ENCODE measurements at places on chromosomes 7 and 10.

DNA sequence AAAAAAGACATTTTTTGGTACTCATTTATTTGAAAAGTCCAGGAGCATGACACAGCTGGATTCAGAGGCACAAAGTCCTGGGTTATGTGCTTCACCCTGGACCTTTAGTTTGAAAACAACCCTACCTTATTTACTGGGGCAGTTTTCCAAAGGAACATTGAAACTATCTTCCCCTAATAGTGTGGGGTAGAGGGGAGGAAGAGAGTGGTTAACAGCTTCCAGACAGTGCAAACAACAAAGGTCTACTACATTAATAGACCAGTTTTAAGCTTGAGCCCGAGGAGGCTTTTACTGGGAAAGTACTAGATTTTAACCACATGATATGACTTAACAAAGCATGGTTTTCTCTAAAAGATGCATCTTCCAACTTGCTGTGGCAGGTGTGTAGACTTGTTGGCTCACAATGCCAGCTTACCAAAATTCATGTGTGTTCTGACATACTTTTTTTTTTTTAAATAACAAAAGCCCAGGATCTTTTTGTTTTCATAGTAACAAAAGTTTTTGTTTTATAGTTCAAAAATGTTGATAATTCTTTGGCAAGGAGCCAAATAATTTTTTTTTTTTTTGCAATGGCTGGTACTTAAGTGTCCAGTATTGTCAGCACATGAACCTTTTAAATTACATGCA, 1.8 kb downstream of the GSTO1 start:
- DNase-seq, result no peak

DNA sequence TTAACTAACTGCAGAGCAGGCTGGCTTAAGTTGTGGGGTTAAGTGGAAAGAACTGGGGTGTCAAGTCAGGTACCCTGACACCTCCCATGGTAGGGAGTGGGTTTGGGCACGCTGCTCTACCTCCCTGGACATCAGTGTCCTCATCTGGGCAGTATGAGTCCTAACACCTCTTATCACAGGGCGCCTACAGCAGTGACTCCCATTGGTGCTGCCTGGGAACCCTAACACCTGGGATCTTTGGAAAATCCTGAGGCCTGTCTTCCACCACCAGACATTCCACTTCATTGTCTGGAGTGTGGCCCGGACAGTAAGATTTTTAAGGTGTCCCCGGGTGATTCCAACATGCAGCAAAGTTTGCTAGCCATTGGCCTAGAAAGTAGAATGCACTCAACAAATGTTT, 239.1 kb downstream of the SKAP2 start:
- DNase-seq, result peak; percentile 53

DNA sequence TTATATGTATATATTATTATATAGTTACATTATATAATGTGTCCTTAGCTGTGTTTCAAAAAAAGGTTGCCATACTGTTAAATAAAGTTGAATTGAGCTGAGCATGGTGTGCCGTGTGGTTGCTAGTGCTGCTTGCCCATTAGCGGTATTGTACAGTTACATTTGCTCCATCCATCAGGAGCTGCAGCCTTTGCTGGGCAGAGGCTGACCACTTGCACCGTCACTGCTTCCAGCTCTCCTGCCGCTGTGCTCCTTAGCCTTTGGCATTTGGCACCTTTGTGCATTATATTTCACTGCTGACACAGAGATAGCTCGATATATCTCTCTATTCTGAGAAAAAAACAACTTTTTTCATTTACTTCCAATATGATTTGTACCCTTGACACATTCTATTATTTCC, 372.2 kb downstream of the PHTF2 start:
- DNase-seq, result no peak

DNA sequence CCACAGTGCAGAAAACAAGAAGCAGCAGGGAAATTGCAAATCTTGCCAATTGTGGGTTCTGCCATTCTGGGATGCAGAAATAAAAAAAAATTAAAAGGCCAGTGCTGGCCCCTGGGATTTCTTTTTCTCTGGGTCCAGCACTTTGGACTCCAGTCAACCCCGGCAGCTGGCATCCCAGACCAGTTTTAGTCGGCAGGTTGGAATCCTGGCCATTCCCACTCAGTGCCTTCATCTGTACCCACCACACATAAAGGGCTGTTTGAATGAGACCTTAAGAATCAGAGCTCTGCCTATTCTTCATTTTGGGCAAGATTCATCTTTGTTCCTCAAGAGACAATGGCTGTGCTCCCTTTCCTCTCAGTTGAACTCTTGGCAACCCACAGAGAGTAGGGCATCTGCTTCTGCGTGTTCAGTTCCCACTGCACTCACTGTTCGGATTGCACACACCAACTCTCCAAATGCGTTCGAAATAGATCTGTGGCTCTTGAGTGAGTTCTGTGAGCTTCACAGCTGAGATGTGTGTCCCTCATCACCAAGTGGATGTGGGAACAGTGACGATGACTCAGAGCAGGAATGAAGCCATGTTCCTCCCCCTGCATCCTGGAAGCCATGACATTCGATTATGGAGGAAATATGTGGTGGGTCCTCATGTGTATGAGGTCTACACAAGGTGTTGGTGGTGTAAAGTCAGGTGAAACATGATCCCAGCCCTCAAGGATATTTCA, 63.0 kb upstream of the EGFR start:
- DNase-seq, result no peak

- DNase-seq, result no peak
Observed at GRCh38 chr10:49164559-49165188, 23.5 kb downstream of the TMEM273 start.

DNA sequence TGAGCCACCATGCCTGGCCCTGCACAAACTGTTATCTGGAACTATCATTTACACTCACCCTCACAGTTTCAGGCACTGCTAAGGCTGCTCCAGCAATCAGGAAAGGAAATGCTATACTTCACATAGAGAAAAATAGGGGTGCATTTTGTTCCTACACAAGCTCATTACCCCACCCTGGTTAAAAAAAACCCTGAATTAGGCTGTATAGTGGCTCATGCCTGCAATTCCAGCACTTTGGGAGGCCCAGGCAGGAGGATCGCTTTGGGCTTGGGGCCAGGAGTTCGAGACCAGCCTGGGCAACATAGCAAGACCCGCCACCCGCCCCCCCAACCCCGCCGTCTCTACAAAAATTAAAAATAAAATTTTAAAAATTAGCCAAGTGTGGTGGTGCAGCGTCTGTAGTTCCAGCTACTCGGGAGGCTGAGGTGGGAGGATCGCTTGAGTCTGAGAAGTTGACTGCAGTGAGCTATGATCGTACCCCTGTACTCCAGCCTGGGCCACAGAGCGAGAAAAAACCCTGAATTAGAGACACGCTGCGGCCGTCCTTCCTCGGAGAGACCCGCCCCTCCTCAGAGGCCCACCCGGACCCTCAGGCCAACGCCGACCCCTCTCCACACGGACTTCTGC, 539 bp downstream of the PTCD1 start:
- no peak for DNase-seq

DNA sequence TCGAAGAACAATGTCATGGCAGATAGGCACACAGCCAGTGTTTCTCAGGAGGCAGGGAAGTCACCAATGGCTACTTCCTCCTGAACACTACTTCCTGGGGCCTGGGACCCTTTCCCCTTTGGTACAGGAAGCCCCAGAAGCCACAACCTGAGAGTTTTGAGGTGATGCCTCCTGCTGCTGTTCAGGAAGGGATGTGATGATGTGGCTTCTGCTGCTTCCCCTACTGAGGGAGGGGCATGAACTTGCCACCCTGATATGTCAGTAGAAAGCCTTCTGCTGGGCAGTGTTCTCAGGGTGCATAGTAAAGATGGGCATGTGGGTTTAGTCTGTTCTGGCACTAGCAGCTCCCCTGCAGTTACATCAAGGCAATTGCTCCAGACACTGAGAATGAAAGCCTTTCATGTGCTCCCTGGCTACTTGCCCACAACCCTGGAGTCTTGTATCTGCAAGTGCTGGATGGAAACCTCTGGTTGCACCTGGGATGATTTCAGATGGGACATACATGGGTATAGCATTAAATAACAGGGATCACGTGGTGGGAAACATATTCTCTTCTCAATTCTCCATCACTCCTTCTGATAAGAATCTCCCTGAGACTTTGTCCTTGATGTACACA, 69.3 kb downstream of the ADRA2A start:
- DNase-seq, result no peak

DNA sequence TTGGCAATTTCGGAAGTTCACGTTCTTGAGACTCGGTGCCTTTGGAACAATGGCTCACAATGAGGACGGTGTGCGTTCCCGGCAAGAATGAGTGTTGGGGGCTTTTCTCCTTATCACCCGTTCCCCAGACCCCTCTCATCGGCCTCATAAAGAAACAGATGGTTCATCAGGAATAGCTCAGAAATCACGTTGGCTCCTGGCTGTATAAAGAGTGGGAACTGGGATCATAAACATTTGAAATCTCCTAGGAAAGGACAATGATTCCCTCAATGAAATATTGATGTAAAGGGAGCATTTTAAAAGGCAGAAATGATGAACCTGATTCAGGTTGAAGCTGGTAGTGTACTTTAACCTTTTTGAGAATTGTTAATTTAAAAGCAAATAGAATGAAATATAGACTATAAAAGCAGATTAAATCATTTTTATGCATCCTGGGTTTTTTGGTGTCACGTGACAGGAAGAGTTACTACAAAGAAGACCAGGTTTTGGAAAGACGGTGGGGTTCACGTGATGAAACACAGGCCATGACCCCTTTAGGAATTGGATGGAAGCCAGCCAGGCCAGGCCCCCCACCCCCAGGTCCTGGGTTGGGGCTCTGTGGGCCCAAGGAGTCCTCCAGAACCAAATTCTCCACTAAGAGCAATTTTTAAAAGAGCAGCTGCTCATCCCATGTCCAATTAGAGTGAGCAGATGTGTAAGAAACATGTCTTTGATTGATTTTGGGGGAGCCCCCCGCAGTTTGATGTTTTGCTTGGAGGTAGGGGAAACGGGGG, 63.0 kb downstream of the CUX1 start:
- no peak for DNase-seq

- no peak for DNase-seq
Observed at GRCh38 chr10:118311505-118311904, 30.6 kb downstream of the FAM204A start.

DNA sequence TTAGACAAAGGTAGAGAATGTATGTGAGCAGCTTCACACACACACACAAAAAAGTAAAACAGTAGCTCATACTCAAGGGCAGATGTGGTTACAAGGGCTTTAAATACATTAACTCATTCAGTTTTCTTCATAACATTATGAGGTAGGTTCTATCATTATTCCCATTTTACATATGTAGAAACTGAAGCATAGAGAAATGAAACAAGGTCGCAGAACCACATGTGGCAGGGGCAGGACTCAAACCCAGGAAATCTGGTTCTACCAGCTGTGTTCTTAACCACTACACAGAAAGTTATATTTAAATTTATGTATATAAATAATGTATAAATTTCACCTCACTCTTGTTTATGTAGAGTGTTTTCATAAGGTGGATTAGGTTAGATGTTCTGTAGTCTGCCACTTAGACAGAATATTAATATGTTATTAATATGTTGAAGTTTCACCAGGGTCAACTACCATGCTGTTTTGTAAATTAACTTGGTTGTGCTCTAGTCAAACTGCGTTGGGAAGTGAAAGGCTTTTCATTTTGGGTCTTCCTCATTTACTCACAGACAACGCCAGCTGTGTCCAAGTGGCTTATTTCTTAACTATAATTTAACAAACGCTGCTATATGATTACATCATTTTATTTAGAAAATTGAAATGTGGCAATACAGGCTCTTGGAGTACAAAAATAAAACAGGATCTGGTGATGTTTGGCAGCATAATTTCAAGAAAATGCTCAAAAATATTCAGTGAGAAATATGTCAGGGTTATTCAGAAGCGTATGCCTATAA, 138.4 kb downstream of the MDFIC start:
- no peak for DNase-seq

DNA sequence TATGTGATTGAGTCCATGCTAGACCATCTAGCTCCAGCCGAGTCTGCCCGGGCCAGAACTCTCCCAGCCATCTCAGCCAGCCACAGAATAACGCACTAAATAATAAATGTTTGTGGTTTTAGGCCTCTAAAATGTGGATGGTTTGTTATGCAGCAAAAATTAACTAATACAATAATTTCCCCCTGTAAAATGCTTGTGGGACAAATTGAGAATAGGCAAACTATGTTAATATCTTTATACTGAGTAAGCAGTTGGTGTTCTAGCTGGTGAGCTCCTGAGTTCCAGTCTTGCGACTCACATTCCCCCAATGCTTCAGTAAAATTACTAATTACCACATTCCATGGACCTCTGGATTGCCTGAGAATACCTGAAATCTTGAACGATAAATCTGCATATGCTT, 316.8 kb upstream of the NFE2L3 start:
- no peak for DNase-seq

Data from mesenteric fat pad (tissue), 1 donor.